ENCODE measurements at places on chromosomes 1 and 21.

- no peak for DNase-seq
Observed at GRCh38 chr1:111628153-111628552, 8.6 kb downstream of the RAP1A start.

DNA sequence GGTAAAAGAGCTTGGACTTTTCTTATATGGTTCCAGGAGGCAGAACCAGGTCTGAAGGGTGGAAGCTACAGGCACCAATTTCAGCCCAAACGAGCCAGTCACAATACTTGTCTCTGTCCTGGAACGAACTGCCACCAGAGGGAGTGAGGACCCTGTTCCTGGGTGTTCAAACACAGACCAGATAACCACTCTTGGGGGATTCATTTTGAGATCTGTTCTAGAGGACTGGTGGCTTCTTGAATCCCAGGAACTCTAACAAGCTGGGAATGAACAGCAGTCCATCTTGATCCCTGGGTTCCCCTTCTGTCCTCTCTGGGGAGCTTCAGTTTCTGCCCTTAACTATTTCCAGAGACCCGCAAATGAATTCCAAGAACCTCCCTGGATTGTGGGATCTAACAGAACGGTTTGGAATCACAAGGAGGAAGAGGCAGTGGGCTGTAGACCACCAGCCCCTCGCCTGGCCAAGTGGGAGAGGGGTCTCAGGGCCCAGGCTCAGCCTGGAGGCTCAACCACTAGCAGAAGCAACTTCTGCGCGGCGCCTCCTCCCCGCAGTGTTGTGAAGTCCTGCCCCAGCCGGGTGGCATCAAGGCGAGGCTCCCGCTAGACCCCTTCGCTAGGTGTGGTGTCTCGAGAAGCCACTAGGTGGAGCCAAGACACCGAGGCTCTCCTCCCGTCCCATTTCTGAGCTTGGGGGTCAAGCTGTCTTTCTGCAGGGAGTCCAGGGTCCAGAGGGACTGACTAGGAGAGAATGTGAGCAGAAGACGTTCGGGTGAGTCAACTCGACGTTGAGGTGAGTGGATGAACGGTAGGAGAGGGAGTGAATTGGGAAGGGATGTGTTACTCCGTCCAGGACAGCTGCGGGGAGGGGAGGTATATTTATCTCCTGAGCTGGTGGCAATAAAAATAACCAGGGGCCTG, 12.1 kb upstream of the NES start:
- peak; percentile 90 for DNase-seq

DNA sequence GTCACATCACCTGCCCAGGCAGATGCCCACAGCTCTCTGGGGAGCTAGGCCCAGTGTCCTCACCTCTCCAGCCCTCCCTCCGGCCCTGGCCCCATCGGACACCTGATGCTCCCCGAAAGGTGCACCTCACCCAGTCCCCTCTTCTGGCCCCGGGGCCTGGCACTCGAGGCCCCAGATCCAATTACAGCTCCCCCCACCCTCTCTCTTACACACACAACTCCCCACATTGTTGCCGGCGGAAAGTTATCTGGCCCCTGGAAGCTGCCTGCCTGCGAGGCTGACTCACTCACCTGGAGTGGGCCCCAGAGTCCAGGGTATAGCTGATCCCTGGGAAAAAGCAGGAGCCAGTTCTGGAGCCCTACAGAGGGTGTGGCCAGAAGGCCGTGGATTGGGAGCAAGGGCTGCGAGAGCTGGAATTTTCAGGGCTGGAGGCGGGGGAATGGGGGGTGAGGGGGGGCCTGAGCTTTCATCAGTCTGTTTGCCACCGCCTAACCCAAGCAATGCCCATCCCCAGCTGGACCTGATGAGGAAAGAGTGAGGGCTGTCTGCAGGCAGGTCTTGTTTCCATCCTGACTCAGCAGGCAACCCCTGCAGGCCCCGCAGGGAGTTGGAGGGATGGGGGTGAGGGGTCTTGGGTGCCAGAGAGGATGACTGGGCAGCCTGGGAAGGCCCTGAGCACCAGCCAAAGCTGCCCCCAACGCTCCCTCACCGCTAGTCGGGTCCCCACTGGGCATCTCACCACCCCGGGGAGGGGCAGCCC, 948 bp downstream of the FBXO2 start:
- DNase-seq: peak; percentile 79

- no peak for DNase-seq
Observed at GRCh38 chr1:119874186-119874585, 22.1 kb downstream of the ADAM30 start.

- DNase-seq: no peak
Observed at GRCh38 chr1:8462371-8462892, 144.5 kb downstream of the SLC45A1 start.

- no peak for DNase-seq
Observed at GRCh38 chr1:157415661-157416060, 136.7 kb downstream of the FCRL5 start.

- DNase-seq: peak; percentile 91
Observed at GRCh38 chr1:29271724-29272123, 35.4 kb downstream of the PTPRU start.

GRCh38 chr21:32426592-32427051, 14.1 kb downstream of the EVA1C start:
- DNase-seq: peak; percentile 57

- peak; percentile 75 for DNase-seq
Observed at GRCh38 chr1:63662841-63663240, 69.6 kb downstream of the PGM1 start.
